Ovary (tissue), 10 donors: ENCODE measurements at places on chromosomes 3 and 15.

DNA sequence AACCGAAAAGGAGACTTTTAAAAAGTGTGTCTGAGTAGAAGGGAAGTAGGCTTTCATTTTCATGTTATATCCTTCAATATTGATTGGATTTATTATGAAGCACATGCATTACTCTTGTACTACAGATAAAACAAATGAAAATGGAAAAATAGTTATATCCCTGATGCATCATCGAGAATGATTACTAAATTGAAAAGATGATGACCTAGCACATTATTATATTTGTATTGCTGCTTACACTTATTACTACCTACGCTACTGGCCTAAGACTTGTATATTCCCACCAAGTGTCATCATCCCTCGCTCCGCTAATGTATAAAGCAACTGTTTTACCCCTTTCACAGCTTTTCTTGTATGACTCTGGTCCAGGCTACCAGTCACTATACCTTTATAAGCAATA lies 922.4 kb downstream of the DIPK2A start:
- no peaks in the 10 kb centered on the region for H3K36me3 ChIP-seq
- no peak overlapping the region for H3K4me3 ChIP-seq
- DNase-seq: no peak
- no peak overlapping the region for H3K27ac ChIP-seq
- H3K27me3 ChIP-seq: no peaks in the 10 kb centered on the region

DNA sequence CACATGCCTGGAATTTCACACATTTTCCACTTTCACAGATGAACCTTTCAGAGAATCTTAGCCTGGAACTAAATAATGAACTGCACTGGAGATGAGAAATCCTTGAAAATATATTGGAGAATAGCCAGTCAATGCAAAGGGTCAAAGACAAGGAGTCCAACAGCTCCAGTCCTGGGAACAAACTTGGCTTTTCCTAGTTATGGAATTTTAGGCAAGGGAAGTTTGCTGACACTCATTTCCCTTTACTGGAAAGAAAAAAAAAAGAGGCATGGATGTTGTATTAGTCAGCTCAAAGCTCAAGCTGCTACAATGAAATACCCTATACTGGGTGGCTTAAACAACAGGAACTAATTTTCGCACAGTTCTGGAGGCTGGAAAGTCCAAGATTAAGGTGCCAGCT lies 690.8 kb upstream of the ARPP21 start:
- no peaks in the 10 kb centered on the region for H3K36me3 ChIP-seq
- no peaks in the 10 kb centered on the region for H3K27me3 ChIP-seq
- no peak for DNase-seq
- no peaks in the 10 kb centered on the region for H3K4me1 ChIP-seq
- no peak overlapping the region for H3K4me3 ChIP-seq

- no peak overlapping the region for H3K27ac ChIP-seq
- no peaks in the 10 kb centered on the region for H3K27me3 ChIP-seq
- no peak overlapping the region for H3K4me3 ChIP-seq
These were observed 53.5 kb downstream of the STRIT1 start for GRCh38 chr3:155239960-155240359.

- no peaks in the 10 kb centered on the region for H3K27me3 ChIP-seq
- H3K4me3 ChIP-seq: no peak overlapping the region
- DNase-seq: no peak
- no peak overlapping the region for H3K27ac ChIP-seq
- no peaks in the 10 kb centered on the region for H3K36me3 ChIP-seq
These were observed 186.4 kb upstream of the THBS1 start for GRCh38 chr15:39394496-39394895.
